Pulmonary artery endothelial cell (primary cell): ENCODE measurements at places on chromosomes 11 and 22. TPM values are rescaled to one million over a fixed set of nuclear protein-coding genes. Genes with fewer than 3 reads are reported as not detected.

SEPTIN3 gene
- total RNA-seq: 0.07 TPM in 2 replicates

RFPL2 gene
- total RNA-seq: not detected in 2 replicates

CASP4 gene
- 180 and 192 TPM in 2 replicates for total RNA-seq

OR52W1 gene
- not detected in 2 replicates for total RNA-seq

SC5D gene
- 51.1 and 58.5 TPM in 2 replicates for total RNA-seq

HEPN1 gene
- 0.11 TPM in 1 of 2 replicates, not detected in the other for total RNA-seq

SLC25A1 gene
- 87.9 and 96.3 TPM in 2 replicates for total RNA-seq

CD3D gene
- total RNA-seq: not detected in 2 replicates

NTM gene
- total RNA-seq: 2.1 and 2.6 TPM in 2 replicates

TP53AIP1 gene
- total RNA-seq: not detected in 2 replicates

DDI1 gene
- not detected in 2 replicates for total RNA-seq

C11orf21 gene
- total RNA-seq: not detected in 2 replicates

PRG3 gene
- total RNA-seq: not detected in 2 replicates

KRTAP5-9 gene
- total RNA-seq: not detected in 2 replicates

CABP7 gene
- total RNA-seq: not detected in 2 replicates

ROM1 gene
- total RNA-seq: 6.1 and 11.1 TPM in 2 replicates

BLID gene
- 2.6 and 3.2 TPM in 2 replicates for total RNA-seq

MRGPRX3 gene
- not detected in 2 replicates for total RNA-seq

MAML2 gene
- 3.5 and 4.7 TPM in 2 replicates for total RNA-seq

UVRAG gene
- 67.2 and 68.0 TPM in 2 replicates for total RNA-seq

FADS3 gene
- 180 and 194 TPM in 2 replicates for total RNA-seq

B3GAT1 gene
- not detected in 2 replicates for total RNA-seq

PHOX2A gene
- not detected in 2 replicates for total RNA-seq

MS4A3 gene
- total RNA-seq: not detected in 2 replicates

SCN4B gene
- 0.13 and 0.21 TPM in 2 replicates for total RNA-seq

TSKU gene
- 3.1 and 5.0 TPM in 2 replicates for total RNA-seq

SYCE3 gene
- not detected in 2 replicates for total RNA-seq

FLRT1 gene
- not detected in 2 replicates for total RNA-seq

BDNF gene
- total RNA-seq: 2.7 and 3.4 TPM in 2 replicates

EXPH5 gene
- under 0.01 and 0.07 TPM in 2 replicates for total RNA-seq

LDHAL6A gene
- not detected in 2 replicates for total RNA-seq

FAM180B gene
- 0.07 TPM in 1 of 2 replicates, not detected in the other for total RNA-seq

CDC42BPG gene
- 0.20 and 0.25 TPM in 2 replicates for total RNA-seq

VPREB1 gene
- not detected in 2 replicates for total RNA-seq

GGTLC3 gene
- total RNA-seq: not detected in 2 replicates

MYBPC3 gene
- total RNA-seq: not detected in 2 replicates

OR8G5 gene
- not detected in 2 replicates for total RNA-seq

PGA5 gene
- not detected in 2 replicates for total RNA-seq

MAP6 gene
- 0.13 and 0.14 TPM in 2 replicates for total RNA-seq

LRRC10B gene
- not detected in 2 replicates for total RNA-seq

TYR gene
- total RNA-seq: not detected in 2 replicates

CFAP68 gene
- total RNA-seq: 3.5 and 5.7 TPM in 2 replicates

POU2AF3 gene
- not detected in 2 replicates for total RNA-seq

TUBA8 gene
- 7.3 and 12.9 TPM in 2 replicates for total RNA-seq

HORMAD2 gene
- not detected in 2 replicates for total RNA-seq

FAM111B gene
- 18.0 and 30.9 TPM in 2 replicates for total RNA-seq

SCUBE2 gene
- total RNA-seq: 0.73 and 0.74 TPM in 2 replicates

TBX10 gene
- not detected in 2 replicates for total RNA-seq

PAX6 gene
- 0.07 TPM in 1 of 2 replicates, not detected in the other for total RNA-seq

B3GAT3 gene
- total RNA-seq: 17.0 and 19.3 TPM in 2 replicates

HMGXB4 gene
- 17.5 and 21.4 TPM in 2 replicates for total RNA-seq

MDK gene
- 32.3 and 52.0 TPM in 2 replicates for total RNA-seq

OR5L1 gene
- total RNA-seq: not detected in 2 replicates

IL17REL gene
- 0.04 and 0.20 TPM in 2 replicates for total RNA-seq

OR51B2 gene
- total RNA-seq: not detected in 2 replicates

SLC43A3 gene
- total RNA-seq: 48.0 and 74.0 TPM in 2 replicates

KDM4D gene
- total RNA-seq: 0.21 and 0.73 TPM in 2 replicates
